Activated naive CD4-positive, alpha-beta T cell (primary cell): ENCODE measurements at places on chromosomes 7 and 10.

DNA sequence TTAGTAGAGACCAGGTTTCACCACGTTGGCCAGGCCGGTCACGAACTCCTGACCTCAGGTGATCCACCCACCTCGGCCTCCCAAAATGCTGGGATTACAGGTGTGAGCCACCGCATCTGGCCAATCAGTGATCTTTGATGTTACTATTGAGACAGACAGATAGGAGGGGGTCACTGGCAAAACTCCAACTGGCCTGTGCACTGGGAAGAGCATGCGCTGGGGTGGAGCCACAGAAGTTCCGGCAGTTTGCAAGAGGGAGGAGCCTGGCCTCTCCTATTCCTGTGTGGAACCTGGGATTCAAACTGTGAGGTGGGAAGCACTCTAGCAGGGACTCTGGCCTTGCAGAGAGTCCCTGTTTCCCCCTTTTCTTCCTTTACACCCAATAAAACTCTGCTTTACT is 60.7 kb downstream of the NEBL start:
- no peak for DNase-seq

- DNase-seq, result no peak
Measured at GRCh38 chr7:102845346-102845745, 67.5 kb upstream of the LRRC17 start.

- DNase-seq, result no peak
Measured at GRCh38 chr10:130029209-130029608, 65.1 kb upstream of the EBF3 start.

DNA sequence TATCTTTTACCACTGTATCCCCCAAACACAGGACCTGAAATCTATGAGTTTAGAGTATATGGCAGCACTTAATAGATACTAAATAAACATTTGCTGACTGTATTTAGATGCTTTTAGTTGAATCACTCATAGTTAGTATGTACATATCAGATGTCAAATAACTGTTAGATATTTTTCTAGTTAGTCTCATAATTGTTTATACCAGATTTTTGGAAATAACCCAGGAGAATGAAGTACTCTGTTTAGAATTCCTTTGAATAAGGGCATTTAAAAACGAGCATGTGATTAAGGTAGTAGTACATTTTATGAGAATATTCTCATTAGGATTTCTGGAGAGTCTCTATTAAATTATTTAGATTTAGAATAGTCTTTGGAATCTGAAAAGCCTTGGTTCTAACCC is 22.3 kb upstream of the ZEB1 start:
- no peak for DNase-seq

GRCh38 chr10:35722226-35722625 is 80.1 kb upstream of the FZD8 start:
- DNase-seq, result no peak

DNA sequence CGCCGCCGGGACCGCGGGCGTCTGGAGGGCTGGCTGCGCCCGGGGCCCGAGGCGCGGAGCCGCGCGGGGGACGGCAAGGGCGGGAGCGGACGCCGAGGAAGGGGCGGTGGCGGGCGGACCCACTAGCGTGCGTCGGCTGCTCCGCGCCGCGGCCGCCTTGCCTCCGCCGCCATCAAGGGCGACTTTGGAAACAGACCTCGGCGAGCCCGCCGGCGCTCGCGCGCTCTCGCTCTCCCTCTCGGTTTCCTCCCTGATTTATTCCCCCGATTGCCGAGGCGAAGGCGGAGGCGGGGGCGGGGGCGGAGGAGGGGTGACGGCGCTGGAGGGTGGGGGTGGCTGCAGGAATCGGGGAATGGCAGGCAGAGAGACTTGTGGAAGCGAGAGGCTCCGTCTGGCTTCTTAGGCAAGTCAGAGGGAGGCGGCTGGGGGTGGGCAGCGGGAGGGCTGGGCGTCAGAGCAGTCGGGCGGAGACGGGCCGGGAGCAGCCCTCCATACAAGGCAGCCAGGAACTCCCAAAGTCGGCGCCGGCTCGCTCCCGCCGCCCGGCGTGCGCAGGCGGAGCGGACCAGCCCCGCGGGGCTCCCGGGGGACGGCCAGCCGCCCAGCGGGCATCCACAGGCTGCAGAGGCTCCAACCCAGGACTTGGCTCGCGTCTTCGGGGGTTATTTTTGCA is at the start of gene CACNA2D1:
TSS of gene CACNA2D1 (minus strand) at position 231 of the 673 bp plus-strand sequence.
- DNase-seq, result no peak
